ENCODE measurements at places on chromosomes 16 and 17.

- no peak for DNase-seq
These were observed at the start of gene PRSS22 for GRCh38 chr16:2857451-2858244. Gene PRSS22, minus strand, starts transcription at chr16:2858170. Its CDS starts 66 bp downstream, at chr16:2858104.

DNA sequence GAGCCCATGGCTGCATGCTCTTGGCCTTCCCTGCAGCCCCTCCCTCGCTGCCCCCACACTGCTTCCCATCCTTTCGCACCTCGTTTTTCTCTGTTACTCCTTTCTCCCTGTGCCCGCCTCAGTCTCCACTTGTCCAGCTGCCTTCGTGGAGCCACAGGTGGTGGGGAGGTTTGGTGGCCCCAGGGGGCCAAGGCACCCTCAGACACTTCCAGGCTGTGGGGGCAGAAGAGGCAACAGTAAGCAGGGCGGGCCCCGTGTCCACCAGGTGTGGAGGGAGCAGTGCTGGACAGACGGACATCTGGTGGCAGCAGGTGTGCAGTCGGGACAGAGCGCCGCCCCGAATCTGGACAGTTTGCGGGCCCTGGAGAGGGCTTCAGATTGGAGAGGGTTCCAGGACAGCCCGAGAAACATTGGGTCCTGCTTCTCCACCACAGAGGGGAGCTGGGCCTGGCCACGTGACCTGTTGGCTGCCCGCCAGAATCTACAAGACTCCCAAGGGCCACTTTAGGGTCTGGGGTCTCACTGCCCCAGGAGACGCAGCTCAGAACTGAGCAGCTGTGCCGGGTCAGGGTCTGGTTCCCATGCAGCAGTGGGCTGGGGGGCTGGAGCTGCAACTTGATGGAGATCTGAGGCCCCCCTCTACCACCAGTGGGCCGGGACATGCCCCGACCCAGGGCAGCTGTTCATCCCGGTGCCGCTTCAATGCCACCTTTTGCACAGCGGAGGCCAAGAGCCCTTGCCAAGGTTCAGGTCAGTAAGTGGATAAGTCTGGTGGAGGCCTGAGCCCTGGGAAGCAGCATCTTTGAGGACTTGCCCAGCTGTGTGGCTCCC is 22.8 kb downstream of the BAHCC1 start:
- DNase-seq, result no peak

DNA sequence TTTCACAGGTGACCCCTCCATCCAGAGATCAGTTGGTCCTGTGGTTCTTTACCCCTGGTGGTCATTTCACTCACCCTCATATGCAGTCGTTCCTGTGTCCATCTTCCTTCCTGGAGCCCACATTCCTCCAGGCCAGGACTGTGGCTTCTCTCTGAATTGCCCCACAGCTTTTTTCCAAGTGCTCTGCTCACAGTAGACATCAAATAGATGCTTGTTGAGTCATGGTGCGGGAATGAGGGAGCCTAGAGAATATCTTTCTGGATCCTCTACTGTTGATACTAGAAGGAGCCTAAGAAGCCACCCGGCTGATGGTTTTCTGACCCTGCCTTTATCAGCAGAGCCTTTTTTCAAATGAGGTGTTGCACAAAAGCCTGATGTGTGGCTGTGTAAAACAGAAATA is 10.4 kb downstream of the USB1 start:
- no peak for DNase-seq

DNA sequence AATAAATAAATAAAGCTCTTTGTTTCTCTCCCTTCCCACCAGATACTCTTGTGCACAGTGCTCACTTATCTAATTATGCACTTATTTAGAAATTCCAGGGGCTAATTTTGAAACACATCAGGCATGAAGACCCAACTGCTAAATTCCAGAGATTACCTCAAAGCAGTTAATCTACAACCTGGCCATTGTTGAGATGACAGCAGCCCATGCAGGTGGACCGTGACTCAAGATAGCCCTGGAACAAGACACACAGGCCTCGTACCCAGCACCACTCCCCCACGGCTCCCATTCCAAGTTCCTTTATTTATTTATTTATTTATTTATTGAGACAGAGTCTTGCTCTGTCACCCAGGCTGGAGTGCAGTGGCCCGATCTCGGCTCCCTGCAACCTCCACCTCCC is 60.1 kb upstream of the NPEPPS start:
- DNase-seq, result no peak

DNA sequence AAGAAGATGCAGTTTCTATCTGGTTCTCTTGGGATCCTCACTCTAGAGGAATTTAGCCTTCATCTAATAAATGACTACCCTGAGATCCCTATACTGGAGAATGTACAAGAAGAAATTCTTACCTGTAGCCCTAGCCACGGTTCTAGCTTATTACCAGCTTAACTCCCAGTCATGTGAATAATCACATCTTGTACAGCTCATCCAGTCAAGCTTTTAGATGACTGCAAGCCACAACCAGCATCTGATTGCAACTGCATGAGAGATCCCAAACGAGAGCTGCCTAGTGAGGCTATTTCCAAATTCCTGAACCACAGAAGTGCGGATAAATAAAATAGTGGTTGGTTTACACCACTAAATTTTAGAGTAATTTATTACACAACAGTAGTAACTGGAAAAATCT is 196.0 kb upstream of the CPHXL start:
- DNase-seq, result no peak

GRCh38 chr17:4789701-4789950 is 862 bp downstream of the GLTPD2 start:
- no peak for DNase-seq

DNA sequence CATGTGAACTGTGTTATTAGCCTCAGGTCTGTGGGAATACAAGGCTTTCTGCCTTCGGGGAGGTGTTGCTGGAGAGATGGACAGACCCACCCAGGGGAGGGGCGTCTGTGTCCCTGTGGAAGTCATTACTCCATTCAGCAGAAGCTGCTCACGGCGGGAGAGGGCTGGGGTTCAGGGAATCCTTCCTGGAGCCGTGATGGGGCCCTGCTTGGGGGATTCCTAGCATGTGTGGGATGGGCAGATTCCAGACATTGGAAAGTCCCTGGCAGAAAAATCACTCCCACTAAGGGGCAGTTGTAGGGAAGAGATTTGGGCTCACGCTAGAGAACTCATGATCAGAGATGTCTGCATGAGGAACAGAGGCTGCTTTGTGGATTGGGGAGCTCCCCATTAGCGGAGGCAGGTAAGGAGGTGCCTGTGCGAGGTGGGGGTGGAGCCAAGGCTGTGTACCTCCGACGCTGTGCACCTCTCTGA is 56.3 kb upstream of the IL34 start:
- DNase-seq, result peak; percentile 19
